ENCODE measurements at places on chromosomes 7 and 10.
A peak's percentile ranks its signal among the peaks of the same experiment; 100 is the strongest.

- H3K36me3 ChIP-seq, result no peaks in the 10 kb centered on the region
- H3K4me1 ChIP-seq, result no peaks in the 10 kb centered on the region
- no peak for DNase-seq
- no peak overlapping the region for H3K27ac ChIP-seq
- no peaks in the 10 kb centered on the region for H3K27me3 ChIP-seq
These were observed 12.2 kb upstream of the ZNF273 start for GRCh38 chr7:64890761-64891362.

GRCh38 chr10:97818572-97818971 lies 31.1 kb upstream of the GOLGA7B start:
- no peaks in the 10 kb centered on the region for H3K27me3 ChIP-seq
- H3K4me3 ChIP-seq, result no peak overlapping the region
- no peaks in the 10 kb centered on the region for H3K36me3 ChIP-seq
- no peak overlapping the region for H3K27ac ChIP-seq

DNA sequence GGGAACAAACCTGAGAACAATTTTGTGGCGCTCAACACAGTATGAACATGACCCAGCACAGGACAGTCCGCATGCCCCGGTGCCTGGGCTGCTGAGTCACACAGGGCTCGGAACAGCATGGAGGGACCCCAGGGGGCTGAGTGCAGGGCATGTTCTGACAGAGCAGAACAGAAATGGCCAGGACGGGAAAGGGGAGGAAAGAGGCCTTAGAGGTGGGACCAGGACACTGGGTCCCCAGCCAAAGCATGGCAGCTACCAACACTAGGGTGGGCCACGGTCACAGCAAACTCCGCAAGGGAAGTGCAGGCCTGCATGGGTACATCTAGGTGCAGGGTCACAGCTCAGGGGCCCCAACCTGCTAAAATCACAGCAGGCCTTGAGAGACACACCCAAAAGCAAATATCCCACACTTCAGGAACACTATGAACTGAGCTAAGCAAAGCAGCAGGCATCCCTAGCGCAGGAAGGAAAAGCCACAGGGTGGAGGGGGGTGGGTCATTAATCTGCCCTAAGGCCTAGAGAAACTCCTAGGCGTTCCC lies 5.6 kb downstream of the IMPDH1 start:
- H3K27ac ChIP-seq, result no peak overlapping the region
- H3K4me3 ChIP-seq, result no peak overlapping the region
- H3K36me3 ChIP-seq, result peaks cover 6% of the 10 kb centered on the region
- DNase-seq, result no peak

- peak overlapping the region; percentile 80 for H3K27ac ChIP-seq
- H3K36me3 ChIP-seq, result no peaks in the 10 kb centered on the region
- no peaks in the 10 kb centered on the region for H3K27me3 ChIP-seq
- H3K4me3 ChIP-seq, result peak overlapping the region; percentile 29
- peaks cover 25% of the 10 kb centered on the region for H3K4me1 ChIP-seq
- DNase-seq, result peak; percentile 93
These were observed 134.4 kb upstream of the FAM3C start for GRCh38 chr7:121530227-121531174.

DNA sequence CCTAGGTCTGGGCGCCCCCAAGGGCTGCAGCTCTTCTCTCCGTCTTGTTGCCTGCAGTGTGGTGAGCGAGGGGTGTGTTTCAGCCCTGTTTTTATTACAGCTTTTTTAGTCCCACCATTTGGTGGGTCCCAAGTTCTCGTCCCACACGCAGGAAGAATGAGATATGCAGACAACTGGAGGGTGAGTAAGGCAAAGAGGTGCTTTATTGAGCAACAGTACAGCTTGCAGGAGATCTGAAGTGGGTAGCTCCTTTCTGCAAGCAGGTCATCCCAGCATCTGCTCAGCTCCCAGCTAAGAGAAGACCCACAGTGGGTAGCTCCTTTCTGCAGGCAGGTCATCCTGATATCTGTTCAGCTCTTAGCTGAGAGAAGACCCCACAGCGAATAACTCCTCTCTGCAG lies 28.2 kb downstream of the C10orf67 start:
- H3K4me3 ChIP-seq, result no peak overlapping the region
- no peaks in the 10 kb centered on the region for H3K27me3 ChIP-seq
- no peak overlapping the region for H3K27ac ChIP-seq
- H3K4me1 ChIP-seq, result peaks cover 3% of the 10 kb centered on the region

DNA sequence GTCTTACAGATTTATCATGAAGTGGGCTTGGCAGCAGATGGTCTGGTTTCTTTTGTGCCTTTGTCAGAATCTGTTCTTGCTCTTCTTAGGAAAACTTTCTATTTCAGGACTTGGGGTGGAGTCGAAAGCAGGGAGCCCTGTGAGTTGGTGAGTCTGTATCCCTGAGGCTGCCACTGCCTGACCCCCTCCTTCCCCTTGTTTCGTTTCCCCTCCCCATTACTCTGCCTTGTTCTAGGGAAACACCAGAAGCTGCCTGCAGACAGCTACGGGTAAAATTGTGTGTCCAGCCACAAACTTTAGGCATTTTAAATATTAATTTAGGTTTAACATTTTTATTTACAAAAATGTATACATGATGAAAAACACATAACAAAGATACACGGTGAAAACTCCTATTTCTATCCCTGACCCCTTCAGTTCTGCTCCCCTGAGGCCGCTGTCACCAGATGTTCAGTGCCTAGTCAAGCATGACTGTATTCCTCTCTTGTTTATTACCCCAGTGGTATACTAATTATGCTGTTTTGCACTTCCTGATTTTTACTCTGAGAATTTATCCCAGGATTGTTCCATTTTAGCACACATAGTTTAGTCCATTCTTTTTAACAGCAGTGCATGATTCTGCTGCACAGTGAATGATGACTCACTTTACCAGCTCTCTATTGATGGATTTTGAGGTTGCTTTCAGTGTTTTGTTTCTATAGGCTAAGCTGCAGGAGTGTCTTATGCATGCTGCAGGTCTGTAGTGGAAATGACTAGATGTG lies 9.1 kb downstream of the TSPAN14 start:
- no peak overlapping the region for H3K4me3 ChIP-seq
- no peak overlapping the region for H3K27ac ChIP-seq
- no peaks in the 10 kb centered on the region for H3K27me3 ChIP-seq
- no peaks in the 10 kb centered on the region for H3K36me3 ChIP-seq
- H3K4me1 ChIP-seq, result peaks cover 69% of the 10 kb centered on the region

GRCh38 chr7:8103282-8103681 lies 134.7 kb downstream of the GLCCI1 start:
- H3K4me3 ChIP-seq, result no peak overlapping the region
- H3K4me1 ChIP-seq, result no peaks in the 10 kb centered on the region
- no peaks in the 10 kb centered on the region for H3K36me3 ChIP-seq
- H3K27ac ChIP-seq, result no peak overlapping the region
- no peak for DNase-seq
- H3K27me3 ChIP-seq, result no peaks in the 10 kb centered on the region

DNA sequence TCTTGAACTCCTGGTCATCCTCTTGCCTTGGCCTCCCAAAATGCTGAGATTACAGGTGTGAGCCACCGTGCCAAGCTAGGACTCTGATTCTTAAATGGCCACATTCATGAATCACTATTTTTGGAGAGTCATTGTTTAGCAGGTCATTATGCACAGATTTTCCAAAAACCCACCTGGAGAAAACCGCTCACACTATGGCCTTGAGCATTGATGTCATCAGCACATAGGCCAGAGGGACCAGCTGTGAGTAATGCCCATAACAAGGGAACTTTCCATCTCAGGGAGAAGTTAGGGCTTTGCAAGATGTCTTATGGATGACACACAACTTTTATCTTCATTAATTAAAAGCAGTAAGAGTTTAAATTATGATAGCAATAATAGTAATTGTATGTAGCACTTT lies 86.4 kb upstream of the KIF5B start:
- no peak overlapping the region for H3K27ac ChIP-seq
- H3K4me3 ChIP-seq, result no peak overlapping the region
- no peaks in the 10 kb centered on the region for H3K27me3 ChIP-seq
- DNase-seq, result no peak
- no peaks in the 10 kb centered on the region for H3K36me3 ChIP-seq

GRCh38 chr10:99843310-99843709 lies 60.9 kb downstream of the ABCC2 start:
- no peak for DNase-seq
- H3K27me3 ChIP-seq, result no peaks in the 10 kb centered on the region
- H3K36me3 ChIP-seq, result no peaks in the 10 kb centered on the region
- 0 out of 2 replicates have a peak, but pooled peaks cover 2% of the 10 kb centered on the region for H3K4me1 ChIP-seq
- H3K27ac ChIP-seq, result no peak overlapping the region
- H3K4me3 ChIP-seq, result no peak overlapping the region

DNA sequence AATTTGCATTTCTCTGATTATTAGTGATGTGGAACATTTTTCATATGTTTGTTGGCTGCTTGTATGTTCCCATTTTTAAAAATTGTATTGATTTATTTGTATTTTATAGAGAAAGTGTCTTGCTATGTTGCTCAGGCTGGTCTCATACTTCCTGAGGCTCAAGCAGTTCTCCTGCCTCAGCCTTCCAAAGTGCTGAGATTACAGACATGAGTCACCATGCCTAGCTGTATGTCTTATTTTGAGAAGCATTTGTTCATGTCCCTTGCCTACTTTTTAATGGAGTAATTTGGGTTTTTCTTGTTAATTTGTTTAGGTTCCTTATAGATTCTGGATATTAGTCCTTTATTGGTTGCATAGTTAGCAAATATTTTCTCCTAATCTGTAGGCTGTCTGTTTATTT lies 214.2 kb upstream of the KAT6B start:
- H3K27me3 ChIP-seq, result no peaks in the 10 kb centered on the region
- no peak overlapping the region for H3K27ac ChIP-seq
- no peak overlapping the region for H3K4me3 ChIP-seq
- 0 out of 2 replicates have a peak, but pooled peaks cover 4% of the 10 kb centered on the region for H3K36me3 ChIP-seq
- no peak for DNase-seq

GRCh38 chr7:29224726-29225125 lies 30.2 kb downstream of the CHN2 start:
- H3K27ac ChIP-seq, result no peak overlapping the region
- no peaks in the 10 kb centered on the region for H3K4me1 ChIP-seq
- no peak overlapping the region for H3K4me3 ChIP-seq
- H3K27me3 ChIP-seq, result no peaks in the 10 kb centered on the region
- no peaks in the 10 kb centered on the region for H3K36me3 ChIP-seq
- no peak for DNase-seq

DNA sequence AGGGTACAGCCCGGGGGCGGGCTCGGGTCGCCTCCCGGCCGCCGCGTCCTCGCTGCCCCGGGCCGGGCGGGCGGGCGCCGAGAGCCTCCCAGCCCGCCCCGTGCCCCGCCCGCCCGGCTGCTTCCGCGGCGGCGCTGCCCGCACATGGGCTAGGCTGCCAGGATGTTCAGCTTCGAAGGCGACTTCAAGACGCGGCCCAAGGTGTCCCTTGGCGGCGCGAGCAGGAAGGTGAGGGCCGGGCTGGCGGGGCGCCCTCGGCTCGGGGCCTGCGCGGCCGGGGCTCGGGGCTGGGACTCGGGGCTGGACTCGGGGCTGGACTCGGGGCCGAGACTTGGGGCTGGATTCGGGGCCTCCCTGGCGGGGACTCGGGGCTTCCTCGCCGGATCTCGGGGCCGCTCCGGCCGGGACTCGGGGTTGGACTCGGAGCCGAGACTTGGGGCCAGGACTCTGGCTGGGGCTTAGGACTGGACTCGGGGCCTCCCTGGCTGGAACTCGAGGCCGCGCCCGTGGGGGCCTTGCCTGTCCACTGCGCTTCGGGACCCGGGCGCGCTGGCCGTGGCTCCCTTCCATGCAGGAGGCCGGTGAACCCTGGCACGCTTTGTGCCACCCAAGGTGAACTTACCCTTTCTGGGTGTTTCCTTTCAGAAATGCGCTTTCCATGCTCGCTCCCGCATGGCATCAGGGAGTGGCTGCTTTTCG lies 534 bp downstream of the UBE3C start:
- H3K4me1 ChIP-seq, result peaks cover 9% of the 10 kb centered on the region
- DNase-seq, result peak; percentile 21
- H3K4me3 ChIP-seq, result peak overlapping the region; percentile 96

GRCh38 chr7:50217821-50218281 lies 86.7 kb upstream of the IKZF1 start:
- no peak for DNase-seq
- H3K27ac ChIP-seq, result no peak overlapping the region
- H3K4me3 ChIP-seq, result no peak overlapping the region
- H3K4me1 ChIP-seq, result no peaks in the 10 kb centered on the region
- H3K27me3 ChIP-seq, result peaks cover 11% of the 10 kb centered on the region

DNA sequence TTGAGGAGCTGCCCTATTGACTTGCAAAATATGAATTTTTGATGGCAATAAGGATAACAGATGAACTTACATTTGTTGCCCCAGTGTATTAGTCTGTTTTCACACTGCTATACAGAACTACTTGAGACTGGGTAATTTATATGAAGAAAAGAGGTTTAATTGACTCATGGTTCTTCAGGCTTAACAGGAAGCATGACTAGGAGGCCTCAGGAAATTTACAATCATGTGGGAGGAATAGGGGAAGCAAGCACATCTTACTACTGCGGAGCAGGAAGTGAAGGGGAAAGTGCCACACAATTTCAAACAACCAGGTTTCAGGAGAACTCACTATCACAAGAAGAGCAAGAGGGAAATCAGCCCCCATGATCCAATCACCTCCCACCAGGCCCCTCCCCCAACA lies 57.9 kb downstream of the ZNF22 start:
- H3K36me3 ChIP-seq, result no peaks in the 10 kb centered on the region
- DNase-seq, result no peak
- no peak overlapping the region for H3K27ac ChIP-seq
- H3K4me3 ChIP-seq, result no peak overlapping the region
- no peaks in the 10 kb centered on the region for H3K27me3 ChIP-seq

Measured in SJCRH30 (cell line).